Activated CD4-positive, alpha-beta T cell treated with anti-CD3 and anti-CD28 coated beads for 36 hours (primary cell): ENCODE measurements at places on chromosomes 5 and 9. TPM values are rescaled to one million over a fixed set of nuclear protein-coding genes. Genes with fewer than 3 reads are reported as not detected.
A peak's percentile ranks its signal among the peaks of the same experiment; 100 is the strongest.

GRCh38 chr9:113798062-113799030 is 77.8 kb upstream of the ZNF618 start:
- no peaks in the 10 kb centered on the region for H3K27me3 ChIP-seq
- H3K4me3 ChIP-seq = no peak overlapping the region
- no peak for DNase-seq

- no peaks in the 10 kb centered on the region for H3K4me1 ChIP-seq
- H3K4me3 ChIP-seq = no peak overlapping the region
- no peak for DNase-seq
- no peaks in the 10 kb centered on the region for H3K27me3 ChIP-seq
- H3K27ac ChIP-seq = no peak overlapping the region
These were observed 450.4 kb upstream of the CHD1 start for GRCh38 chr5:99379187-99379586.

DNA sequence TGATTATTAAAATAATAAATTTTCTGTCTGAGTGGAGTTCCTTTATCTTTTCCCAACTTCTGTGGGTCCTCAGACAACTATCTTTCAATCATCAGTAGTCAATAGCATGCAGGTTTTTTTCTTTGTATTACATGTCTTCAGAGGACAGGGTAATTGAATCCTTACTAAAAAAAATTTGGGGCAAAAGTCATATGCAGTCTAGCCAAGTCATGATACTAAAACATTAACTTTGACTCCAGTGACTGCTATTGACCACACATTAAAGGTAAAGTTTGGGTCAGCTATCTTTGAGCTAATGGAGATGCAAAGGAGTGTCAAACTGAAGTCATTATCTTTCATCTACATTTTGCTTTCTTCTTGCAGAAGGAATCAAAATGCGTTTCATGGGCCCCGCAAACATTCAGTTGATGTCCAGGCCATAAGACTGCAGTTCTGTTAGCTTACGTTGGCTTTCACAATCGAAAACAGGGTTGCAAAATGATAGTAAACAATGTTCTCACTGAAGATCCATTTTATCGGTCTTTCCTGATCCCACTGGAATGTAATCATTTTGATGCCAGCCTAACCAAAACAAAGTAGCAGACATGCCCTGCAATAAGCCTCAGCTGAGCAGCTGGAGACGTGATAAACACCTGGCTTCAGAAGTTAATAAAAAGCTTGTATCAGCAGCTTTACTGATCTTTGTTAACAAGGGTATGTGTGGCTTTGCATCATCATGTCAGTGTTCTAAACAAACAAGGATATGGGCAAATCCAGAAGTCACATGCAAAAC is 186.1 kb upstream of the PRLR start:
- DNase-seq = no peak
- H3K27ac ChIP-seq = no peak overlapping the region
- H3K4me1 ChIP-seq = no peaks in the 10 kb centered on the region
- no peaks in the 10 kb centered on the region for H3K36me3 ChIP-seq
- H3K4me3 ChIP-seq = no peak overlapping the region

DNA sequence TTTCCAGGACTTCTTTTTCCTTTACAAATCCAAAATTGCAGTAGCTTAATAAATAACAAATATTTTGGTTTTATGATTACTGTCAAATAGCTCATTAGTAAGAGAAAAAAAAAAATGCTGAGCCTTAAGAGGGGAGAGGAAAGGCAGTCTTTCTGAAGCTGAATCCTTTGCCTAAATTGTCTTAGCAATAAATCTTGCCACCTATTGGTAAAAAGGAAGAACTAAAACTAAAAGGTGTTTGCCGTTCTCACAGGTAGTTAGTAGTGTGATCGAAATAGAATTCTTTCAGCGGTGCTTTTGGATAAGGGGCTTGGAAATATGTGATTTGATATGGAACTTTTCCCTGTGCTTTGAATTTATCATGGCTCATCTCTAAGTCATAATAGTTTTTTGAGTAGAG is 31.2 kb downstream of the PIK3R1 start:
- H3K27me3 ChIP-seq = no peaks in the 10 kb centered on the region
- no peak for DNase-seq
- H3K4me3 ChIP-seq = no peak overlapping the region
- H3K4me1 ChIP-seq = peaks cover 71% of the 10 kb centered on the region

- H3K4me3 ChIP-seq = no peak overlapping the region
- no peak overlapping the region for H3K27ac ChIP-seq
- DNase-seq = no peak
- no peaks in the 10 kb centered on the region for H3K27me3 ChIP-seq
These were observed 54.4 kb upstream of the AFAP1L1 start for GRCh38 chr5:149217096-149217802.

GRCh38 chr5:43140286-43140685 is 19.6 kb downstream of the ZNF131 start:
- no peaks in the 10 kb centered on the region for H3K27me3 ChIP-seq
- no peak for DNase-seq
- no peak overlapping the region for H3K4me3 ChIP-seq
- H3K27ac ChIP-seq = peak overlapping the region; percentile 31

DNA sequence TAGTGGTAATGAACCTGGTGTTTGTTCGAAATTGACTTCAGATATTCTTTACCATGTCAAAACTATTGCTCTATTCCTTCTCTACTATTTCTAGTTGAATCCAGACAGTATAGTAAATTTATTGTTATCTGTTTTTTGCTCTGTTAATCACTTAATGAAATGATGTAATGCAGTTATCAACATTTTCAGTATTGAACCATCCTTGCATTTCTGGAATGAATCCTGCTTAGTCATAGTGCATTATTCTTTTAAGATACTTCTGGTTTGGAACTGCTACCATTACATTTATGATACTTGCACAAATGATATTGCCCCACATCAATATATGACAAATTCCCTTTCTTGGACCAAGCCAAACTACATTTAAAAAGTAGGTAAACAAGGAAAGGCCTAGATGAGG is 554.0 kb upstream of the KLF4 start:
- no peaks in the 10 kb centered on the region for H3K36me3 ChIP-seq
- no peak for DNase-seq
- no peak overlapping the region for H3K27ac ChIP-seq

GRCh38 chr9:112028242-112029221 is 131.9 kb downstream of the UGCG start:
- H3K27me3 ChIP-seq = peaks cover 5% of the 10 kb centered on the region
- peak; percentile 53 for DNase-seq
- peak overlapping the region; percentile 1 for H3K27ac ChIP-seq
- H3K4me1 ChIP-seq = peaks cover 45% of the 10 kb centered on the region
- H3K36me3 ChIP-seq = no peaks in the 10 kb centered on the region

- peaks cover 41% of the 10 kb centered on the region for H3K4me1 ChIP-seq
- peaks cover 44% of the 10 kb centered on the region for H3K36me3 ChIP-seq
- no peaks in the 10 kb centered on the region for H3K27me3 ChIP-seq
These were observed 1.9 kb downstream of the LMNB1 start for GRCh38 chr5:126778675-126779403.

- no peak for DNase-seq
- H3K4me1 ChIP-seq = no peaks in the 10 kb centered on the region
- no peak overlapping the region for H3K27ac ChIP-seq
- no peaks in the 10 kb centered on the region for H3K36me3 ChIP-seq
- H3K27me3 ChIP-seq = no peaks in the 10 kb centered on the region
These were observed 47.2 kb downstream of the CAMK2A start for GRCh38 chr5:150242251-150242894.

- DNase-seq = no peak
- H3K27ac ChIP-seq = no peak overlapping the region
- no peaks in the 10 kb centered on the region for H3K27me3 ChIP-seq
These were observed 433.9 kb upstream of the ZNF608 start for GRCh38 chr5:125180231-125180829.

DNA sequence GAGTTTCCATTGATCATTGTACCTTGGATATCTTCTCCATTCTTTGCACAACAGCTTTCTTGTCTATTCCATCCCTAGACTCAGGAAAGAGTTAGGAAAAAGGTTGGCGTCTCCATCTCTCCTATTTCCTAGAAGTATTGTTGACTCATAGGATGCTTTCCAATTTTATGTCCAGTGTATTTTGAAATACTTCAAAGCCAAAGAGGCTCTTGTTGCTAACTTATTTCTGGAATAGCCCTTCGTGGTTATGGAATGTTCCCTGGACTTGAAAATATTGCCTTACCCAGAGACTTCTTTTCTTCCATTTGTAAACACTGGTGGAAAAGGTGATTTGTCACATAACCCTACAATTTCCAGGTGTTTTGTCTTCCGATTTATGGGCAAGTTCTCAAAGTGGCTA is 402.3 kb upstream of the ZNF608 start:
- no peak for DNase-seq
- H3K27me3 ChIP-seq = no peaks in the 10 kb centered on the region
- H3K27ac ChIP-seq = no peak overlapping the region
- no peak overlapping the region for H3K4me3 ChIP-seq
- H3K4me1 ChIP-seq = no peaks in the 10 kb centered on the region

Gene PKD2L2
- 0.30 TPM for total RNA-seq

Gene SOX30
- total RNA-seq = 0.18 TPM

Gene OR1J2
- not detected for total RNA-seq

Gene TRMO
- total RNA-seq = 13.9 TPM

Gene SPATA6L
- 0.30 TPM for total RNA-seq

Gene AIF1L
- total RNA-seq = 1.4 TPM

Gene CER1
- not detected for total RNA-seq

Gene PCDHB3
- not detected for total RNA-seq

Gene MAP1B
- total RNA-seq = 0.26 TPM
